ENCODE measurements at places on chromosomes 1 and 21. TPM values are rescaled to one million over a fixed set of nuclear protein-coding genes. Genes with fewer than 3 reads are reported as not detected.

- no peak for DNase-seq
These were observed 10.4 kb downstream of the DTL start for GRCh38 chr1:212045981-212046380.

DNA sequence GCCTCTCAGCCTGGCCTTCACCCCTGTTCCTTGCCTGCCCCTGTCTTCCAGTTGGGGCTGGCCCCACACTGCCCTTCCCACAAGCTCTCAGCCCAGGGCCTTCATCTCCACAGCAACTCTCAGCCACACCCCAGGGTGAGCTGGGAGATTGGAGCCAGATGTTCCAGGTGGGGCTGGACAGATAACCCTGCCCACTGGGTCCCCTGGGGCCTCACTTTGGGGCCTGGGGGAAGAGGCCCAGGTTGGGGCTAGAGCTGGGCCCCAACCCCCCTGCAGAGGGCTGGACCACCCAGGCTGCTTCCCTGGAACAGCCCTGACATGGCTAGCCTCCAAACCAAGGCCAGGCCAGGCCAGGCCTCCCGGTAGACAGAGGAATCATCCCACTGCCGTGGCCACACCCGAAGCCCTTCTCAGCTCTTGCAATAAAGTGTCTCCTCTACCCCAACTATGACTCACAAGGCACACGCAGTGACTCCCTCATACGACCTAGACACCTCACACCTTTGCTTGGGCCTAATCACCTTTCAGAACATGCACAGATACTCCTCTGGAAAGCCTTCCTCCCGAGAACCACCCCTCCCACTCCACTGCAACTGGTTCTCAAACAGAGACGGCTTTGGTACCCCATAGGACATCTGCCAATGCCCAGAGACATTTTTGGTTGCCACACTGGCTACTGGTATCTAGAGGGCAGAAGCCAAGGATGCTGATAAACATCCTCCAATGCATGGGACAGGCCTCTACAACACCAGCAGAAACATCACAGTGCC is 22.2 kb downstream of the SLC2A1 start:
- peak; percentile 87 for DNase-seq

GRCh38 chr1:112242470-112242869 is 153.5 kb upstream of the CTTNBP2NL start:
- no peak for DNase-seq

DNA sequence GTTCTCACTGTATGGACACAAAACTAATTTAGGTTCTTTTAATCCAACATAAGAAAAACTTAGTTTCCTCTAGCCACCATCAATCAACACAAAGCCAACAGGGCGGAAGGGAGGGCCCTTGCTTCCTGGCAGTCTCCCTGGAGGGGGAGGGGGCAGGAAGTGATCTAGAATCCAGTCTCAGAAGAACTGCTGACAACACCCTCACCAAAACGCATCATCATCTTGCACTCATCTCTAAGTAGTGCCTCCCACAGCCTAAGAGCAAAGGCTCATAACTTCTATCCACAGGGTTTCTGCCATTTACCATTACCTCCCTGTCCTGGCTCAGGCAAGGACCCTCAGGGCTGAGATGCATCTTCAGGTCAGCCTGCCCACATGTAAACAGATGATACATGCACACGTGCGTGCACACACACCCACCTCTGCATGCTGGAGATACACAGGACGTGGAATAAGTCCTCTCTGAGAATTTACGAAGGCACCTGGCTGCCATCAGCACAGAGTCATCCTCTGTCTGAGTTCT is 20.5 kb downstream of the HIVEP3 start:
- DNase-seq: peak; percentile 20

- DNase-seq: no peak
These were observed 26.9 kb downstream of the PTGS2 start for GRCh38 chr1:186653312-186653711.

- DNase-seq: no peak
These were observed 70.1 kb upstream of the GORAB start for GRCh38 chr1:170461762-170462384.

DNA sequence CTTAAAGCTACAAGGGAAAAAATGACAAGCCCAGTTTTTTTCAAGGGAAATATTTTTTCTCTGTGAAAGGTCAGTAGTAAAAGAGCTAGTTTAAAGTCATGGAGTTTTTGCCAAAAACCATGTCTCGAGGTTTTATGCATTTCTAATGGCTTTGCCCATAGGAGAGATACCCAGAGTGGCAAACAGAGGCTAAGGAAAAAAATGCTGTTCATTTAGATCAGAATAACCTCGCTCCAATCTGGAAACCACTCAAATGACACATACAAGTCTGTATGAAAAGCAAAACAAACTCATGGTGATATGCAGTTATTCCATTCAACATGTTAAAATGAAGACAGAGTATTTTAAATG is 36.9 kb upstream of the EDEM3 start:
- DNase-seq: no peak

DNA sequence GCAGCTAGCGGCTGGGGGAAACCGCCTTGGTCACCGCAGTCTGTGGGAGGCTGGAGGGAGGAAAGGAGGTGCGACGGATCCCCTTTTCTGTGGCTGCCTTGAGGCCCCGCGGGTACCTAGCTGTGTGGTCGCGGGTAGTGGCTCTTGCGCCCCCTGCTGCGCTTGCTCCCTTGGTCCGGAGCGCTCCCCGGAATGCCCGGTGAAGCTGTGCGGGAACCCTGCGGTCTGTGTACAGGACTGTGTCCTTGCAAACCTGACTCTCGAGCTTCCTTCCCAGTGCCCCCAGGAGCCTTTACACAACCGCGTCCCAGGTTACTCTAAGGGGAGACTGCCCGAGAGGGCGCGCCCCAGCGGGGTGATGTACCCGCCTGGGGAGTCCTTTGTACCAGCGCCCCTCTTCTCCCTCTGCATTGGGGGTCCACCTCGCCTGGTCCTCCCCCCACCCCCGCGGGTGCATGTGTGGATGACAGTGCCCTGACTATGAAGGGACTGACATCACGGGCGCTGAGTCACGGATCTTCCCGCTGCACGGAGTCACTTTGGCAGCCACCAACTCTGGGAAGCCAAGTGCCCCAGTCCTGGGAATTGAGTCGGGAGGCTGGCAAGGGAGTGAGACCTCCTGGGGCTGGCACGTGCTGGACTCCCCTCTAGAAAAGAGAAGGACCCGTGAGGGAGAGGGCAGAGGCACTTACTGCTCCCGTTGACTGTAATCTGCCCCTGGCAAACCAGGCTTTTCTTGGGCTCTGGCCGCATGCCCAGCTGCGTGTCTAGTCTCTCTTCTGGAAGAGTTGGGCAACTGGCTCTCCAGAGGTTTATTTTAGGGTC is 816 bp downstream of the IL6R start:
- no peak for DNase-seq

- no peak for DNase-seq
These were observed 60.3 kb downstream of the SIK1 start for GRCh38 chr21:43366656-43367055.

DNA sequence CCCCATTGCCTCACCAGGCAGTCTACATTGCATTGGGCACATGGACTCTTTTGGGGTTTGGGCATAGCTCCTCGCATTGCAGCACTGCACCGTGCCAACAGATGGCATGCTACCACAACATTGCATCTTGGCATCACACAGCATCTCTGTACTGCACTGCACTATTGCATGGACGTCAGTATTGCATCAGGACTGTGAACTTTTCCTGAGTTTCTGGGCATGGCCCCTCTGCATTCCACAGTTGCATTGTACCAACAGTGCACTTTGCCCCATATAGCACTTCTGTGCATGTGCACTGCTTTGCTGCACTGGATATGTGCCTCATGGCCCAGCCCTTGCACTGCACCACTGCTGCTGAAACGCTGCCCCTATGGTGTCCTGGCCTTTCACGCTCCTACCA is 9.6 kb downstream of the PTPRU start:
- DNase-seq: no peak

DNA sequence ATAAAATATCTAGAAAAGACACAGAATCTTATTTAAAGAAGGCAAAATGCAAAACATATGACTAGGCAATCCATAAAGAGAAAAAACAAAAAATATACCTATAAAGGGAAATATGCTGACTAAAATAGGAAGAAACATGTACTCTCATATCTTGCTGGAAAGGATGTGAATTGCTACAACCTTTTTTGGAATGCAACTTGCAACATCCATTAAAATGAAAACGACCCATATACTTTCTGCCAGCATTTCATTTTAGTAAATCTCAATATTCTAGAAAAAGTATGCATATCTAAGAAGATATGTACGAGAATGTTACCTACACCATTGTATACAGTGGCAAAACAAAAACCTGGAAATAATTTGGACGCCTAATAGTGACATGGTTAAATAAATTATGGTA is 56.6 kb downstream of the EDEM3 start:
- DNase-seq: no peak

GRCh38 chr1:207868251-207868773 is 42.6 kb downstream of the CD34 start:
- no peak for DNase-seq

The SELP gene
- polyA plus RNA-seq: 1.8 TPM

DNA sequence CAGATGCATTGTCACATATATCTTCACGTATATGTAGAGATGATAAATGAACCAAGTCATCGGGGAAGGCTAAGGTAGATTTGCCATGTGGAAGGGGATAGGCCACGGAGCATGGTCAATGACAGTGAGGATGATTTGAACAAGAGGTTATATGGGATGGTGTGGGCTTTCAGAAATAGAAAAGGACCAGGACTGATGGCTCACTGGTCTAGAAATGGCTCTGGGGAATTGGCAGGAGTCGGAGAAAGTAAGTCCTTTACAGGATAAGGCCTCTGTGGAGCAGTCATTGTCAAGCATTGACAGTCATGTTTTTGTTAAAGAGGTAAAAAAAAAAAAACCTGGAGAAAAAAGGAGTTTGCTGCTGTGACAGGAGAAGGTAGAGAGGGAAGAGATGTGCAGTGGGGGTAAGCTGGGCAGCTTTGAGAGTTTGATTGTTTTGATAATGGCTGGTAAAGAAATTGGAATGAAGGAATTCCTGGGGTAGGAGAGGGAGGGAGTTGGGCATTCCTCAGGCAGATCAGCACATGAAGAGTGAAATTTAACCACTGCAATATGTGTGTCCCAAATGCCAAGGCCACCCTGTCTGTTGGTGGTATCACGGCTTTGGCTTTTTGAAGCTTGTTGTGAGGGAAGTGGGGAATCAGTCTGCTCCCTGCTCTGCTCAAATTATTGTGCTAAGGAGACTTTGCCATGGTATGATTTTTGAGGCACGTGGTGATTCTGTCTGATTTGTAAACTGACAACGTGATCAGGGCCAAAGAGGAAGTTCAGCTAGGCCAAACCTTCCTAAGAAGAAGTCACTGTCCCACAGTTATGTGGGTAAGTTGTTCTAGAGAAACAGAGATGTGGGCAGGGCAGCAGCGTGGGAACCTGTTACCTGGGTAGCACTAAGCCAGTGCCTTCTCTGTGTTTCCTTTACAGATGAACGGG is 26.0 kb downstream of the MACF1 start:
- DNase-seq: no peak

- DNase-seq: peak; percentile 82
These were observed 22.4 kb downstream of the EDN2 start for GRCh38 chr1:41461790-41462679.

- DNase-seq: no peak
These were observed 130.6 kb downstream of the MRPS6 start for GRCh38 chr21:34203851-34204420.

GRCh38 chr1:167899253-167899681 is 14.7 kb downstream of the ADCY10 start:
- DNase-seq: no peak

GRCh38 chr1:192766009-192766625 is 42.7 kb upstream of the RGS2 start:
- no peak for DNase-seq

DNA sequence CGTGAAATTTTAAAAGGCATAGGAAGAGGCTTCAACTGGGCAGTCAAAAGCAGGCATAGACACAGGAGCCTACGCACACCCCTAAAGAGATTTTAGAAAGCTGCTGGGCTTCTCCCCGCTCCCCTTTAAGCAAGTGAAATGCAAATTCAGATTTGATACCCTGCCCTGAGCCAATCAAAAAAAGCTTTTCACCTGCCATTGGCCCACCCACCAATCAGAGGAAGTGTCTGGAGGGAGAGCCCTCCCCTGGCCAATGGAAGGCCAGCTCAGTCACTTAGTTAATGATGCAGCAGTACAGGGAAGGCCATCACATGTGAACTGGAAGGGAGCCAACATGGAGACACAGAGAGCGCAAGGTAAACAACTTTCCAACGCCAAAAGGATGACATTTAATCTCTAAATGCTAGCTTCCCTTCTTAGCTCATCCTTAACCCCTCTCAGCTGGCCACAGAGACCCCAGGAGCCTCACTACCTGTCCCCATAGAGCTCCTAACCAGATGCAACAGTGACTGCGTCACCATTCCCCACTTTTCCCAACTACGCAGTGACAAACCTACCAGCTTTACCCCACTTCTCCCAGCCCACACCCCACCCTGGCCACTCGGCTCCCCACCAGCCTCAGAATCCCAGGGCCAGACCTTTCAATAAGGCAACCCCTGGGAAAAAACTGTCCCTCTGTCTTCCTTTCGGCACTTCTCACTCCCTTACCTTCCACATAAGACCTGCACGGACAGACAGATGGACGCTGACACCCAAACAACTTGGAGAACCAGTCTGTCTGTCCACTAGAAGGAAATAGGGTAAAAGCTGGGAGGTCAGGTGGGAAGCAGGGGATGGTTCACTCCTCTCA is 71.0 kb downstream of the CD46 start:
- peak; percentile 51 for DNase-seq

The MAN1C1 gene
- 21.2 TPM for polyA plus RNA-seq

GRCh38 chr1:206556750-206557635 is 49.7 kb downstream of the RASSF5 start:
- DNase-seq: peak; percentile 55

The LACTBL1 gene
- polyA plus RNA-seq: not detected

DNA sequence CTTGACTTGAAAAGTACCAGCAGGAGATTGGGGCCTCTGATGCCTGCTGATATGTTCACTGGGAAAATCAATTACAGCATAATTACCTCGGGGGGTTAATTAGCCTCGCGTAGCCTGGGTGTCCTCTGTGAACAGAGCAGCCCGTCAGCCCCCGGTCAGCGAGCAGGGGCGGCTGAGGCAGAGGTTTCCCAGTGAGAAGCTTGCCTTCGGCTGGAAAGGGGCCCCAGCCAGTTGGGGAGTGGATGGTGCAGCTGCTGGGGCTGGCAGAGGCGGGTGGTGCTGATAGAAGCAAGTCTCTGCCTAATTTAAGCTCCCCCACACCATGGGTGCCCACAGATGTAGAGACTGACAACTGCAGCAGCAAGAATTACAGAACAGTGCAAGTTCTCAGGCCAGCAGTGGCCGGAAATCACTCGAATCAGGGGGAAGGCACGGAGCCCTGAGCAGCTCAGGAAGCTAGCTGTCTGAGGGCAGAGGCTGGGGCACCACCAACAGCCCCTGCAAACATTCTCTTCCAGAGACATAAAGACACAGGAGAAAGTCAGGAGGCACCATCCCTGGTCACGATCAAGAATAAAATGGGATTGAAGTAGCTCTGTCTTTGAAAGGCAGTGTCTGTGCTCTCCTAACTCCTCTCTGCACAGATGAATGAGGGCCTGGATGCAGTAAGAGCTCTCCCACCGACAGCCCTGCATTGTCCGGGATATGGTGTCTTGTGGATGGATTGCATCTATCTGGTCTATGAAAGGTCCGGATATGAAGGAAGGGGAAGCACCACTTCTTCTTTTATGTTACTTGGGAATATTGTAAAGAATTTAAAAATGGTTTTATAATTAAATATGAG is 166.5 kb upstream of the CD34 start:
- no peak for DNase-seq

All from large intestine (tissue), 12 donors.